ENCODE measurements at places on chromosomes 12 and 14.
A peak's percentile ranks its signal among the peaks of the same experiment; 100 is the strongest.

GRCh38 chr14:65789363-65789762, 376.8 kb downstream of the FUT8 start:
- DNase-seq = no peak

DNA sequence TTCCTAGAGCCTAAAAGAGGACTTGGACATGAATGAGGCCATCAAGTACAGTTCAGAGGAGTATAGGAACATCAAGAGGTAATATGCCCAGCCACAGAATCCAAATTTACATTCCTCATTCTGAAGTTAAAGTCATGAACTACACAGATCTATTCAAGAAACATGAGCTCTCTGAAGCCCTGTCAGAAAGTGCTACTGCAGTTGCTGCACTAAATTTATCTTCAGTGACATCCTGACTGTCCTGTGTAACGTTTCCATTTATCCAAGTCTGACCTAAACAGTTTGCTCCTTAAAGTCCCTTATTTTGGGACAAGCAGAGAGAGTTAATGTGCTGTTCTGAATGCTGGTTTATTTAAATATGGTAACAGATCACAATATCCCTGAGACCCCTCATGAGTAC, 28.2 kb downstream of the NEK9 start:
- no peak for DNase-seq

DNA sequence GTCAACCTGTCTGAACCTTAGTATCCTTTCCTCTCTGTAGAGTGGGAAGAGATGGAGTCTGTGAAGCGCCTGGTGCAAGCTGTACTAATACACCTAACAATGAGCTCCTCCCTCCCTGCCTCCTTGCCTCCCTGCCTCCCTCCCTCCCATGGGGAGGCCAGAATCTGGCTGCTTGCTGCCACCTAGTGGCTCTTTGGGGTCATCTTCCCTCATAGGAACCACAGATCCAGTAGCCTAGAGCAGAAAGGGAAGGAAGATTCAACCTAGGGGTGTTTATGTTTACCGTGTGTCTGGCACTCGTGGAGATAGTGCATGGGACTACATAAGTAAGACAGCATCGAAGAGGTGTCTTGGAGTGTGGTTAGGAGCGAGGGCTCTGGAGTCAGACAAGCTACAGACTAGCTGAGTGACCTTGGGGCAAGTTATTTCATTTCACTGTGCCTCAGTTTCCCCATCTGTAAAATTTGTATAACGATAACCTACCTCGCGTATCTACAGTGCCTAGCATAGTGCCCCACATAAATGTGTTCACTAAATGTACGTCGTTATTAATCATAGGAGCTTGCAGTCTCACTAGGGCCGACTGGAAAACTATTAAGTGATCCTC, 35.5 kb upstream of the TSPAN9 start:
- DNase-seq = no peak

- no peak for DNase-seq
Measured at GRCh38 chr12:30447061-30447750, 248.5 kb downstream of the IPO8 start.

GRCh38 chr12:47574252-47575021, 131.4 kb downstream of the RPAP3 start:
- DNase-seq = no peak

DNA sequence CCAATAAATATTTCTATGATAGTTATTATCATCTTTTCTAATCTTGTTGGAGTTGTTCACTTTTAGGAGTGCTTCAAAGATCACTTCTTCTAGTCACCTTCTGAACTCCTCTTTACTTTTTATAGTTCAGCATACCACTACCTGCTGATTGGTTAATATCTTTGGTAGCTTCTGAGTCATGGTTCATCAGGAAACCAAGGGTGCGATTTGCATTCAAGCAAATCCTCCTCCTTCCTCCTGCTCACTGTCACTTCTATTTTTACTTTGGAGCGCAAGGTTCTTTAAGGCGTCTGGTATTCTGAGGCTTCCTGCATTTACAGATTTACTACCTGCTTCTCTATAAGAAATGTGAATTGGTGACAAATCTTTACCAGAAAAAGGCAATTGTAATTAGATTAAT, 24.0 kb downstream of the SYT1 start:
- DNase-seq = no peak

DNA sequence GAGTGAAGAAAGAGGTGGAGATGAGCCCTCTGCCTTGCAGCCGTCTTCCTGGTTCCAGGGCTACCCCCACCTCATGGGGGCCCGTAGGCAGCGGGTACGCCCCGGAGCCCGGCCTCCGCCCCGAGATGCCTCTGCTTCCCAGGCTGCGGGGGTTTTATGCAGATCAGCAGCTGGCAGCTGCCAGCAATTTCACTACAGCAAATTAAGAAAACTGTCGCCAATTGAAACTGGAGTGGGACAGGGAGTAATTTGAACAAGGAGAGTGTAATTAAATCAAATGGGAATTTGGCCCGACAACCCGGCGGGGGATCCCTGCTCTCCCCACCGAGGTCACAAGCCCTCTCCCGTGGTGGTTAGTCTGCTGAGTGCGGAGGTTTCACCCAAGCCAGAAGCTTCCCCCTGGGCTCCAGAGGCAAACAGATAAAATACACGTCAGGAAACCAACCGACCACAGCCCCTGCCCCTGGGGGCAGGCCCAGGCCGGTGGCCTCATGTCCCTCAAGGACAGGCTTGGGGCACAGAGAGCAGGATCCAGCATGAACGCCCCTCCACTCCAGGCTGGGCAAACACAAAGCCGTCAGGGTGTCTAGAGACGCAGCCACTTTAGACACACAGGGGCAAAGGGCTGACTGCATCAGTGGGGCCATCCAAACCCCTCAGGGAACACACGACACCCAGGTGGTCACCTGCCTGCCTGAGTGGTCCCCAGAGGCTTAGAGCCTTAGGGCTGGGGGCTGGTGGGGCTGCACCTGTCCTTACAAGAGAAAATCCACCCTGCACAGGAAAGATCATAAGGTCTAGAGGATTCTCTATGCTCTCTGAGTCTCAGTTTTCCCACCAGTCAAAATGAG, 53.8 kb downstream of the TESC start:
- peak; percentile 43 for DNase-seq

Data from mucosa of descending colon (tissue), 3 donors.